Cardiac septum (tissue), 1 donor: ENCODE measurements at places on chromosomes 1 and 21. TPM values are rescaled to one million over a fixed set of nuclear protein-coding genes. Genes with fewer than 3 reads are reported as not detected.

DNA sequence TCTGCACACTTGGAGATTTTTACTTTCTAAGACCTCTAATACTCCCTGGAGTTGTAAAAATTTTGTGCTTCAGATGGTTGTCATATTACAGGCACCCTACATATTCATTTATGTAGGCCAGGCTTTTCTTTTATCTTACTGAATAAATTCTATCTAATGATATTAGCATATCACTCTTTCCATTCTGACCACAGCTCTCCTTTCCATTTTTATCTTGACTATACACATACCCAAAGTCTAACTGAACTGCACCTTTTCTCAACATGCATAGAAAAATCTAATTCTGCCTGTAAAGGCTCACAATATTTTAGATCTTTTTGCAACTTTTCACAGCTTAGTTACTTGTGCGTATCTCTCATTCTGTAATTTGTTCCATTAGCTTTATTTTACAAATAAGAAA is 52.7 kb upstream of the TSHB start:
- no peak for DNase-seq

DNA sequence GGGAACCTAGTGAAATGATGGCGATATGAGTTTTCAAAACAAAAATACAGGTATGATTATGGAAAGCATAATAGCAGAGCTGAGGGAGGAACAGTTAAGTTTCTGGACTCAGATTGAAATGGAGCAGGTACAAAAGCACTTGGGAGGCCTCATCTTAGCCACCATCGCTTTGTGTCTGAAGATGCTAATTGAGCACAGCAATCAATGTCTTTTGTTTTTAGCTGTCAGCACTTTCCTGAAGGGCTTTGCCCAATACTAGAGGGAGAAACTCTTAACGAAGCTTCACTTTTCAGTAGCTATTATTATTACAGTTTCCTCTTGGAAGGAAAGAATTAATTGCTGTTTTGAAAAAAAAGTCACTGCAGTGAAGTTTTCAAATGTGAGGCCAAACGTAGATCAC is 348.7 kb downstream of the RWDD3 start:
- no peak for DNase-seq

DNA sequence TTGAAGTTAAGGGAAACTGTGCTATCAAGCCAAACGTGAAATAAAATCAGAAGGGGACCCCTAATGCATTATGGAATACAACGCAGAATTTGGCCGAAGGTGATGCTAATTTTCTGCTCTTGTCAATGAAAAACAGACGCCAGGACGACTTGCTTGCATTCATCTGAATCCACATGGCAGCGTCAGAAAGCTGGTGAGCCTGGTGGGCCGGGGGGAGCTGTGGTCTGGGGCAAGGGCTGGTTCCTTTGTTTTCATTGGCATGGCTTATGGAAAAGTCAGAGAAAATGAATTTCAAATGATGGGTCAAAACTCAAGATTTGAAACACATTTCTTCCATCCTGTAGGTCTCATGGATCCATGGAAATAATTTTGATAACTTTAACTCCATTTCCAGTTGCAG is 86.4 kb upstream of the RUNX1 start:
- DNase-seq = no peak

DNA sequence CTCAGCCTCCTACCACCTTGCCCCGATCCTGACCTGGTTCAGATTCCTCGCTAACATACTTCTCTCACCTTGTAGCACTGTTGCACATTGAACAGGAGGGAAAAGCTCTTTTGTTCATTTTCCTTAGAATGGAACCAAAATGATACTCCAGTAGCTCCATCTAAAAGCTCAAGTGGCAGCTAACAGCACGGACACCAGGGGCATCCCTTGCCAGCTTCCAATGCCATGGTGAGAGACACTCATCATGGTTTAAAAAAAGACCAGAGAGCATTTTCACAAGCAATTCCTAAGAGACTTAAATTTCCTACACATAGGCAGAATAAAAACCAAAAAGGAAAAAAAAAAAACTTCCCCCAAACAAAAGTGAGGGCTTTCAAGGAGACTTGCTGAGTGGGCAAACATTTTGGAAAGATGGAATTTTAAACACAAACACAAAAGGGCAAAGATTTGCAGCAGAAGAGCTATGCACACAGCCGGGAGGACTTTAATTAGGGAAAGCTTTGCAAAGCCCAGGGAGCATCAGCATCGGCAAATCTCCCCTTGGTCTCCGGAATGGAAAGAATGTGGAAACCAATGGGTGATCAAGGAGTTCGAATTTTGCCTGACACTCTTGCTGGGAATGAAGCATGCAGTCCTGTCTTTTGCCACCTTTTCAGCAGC is 84.3 kb downstream of the CAPZB start:
- DNase-seq = no peak

DNA sequence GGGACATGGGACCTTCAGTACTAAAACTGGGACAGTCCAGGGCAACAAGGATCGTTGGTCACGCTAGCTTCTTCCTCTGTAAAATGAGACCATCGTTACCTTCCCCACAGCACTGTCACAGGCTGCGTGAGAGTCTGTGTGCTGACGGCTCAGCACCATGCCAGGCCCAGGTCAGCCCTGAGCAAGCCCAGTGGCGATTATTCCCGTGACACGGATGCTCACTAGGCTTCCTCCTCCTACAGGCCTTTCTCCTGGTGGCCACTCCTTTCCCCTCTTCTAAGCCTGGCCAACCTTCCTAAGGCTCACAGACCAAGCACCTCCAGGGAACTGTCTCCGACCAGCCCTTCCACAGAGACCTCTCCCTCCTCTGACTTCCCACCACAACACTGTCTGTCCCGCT is 69.3 kb upstream of the RUNX3 start:
- DNase-seq = no peak

The TMEM53 gene
- 9.8 TPM for total RNA-seq

- DNase-seq = no peak
These were observed 10.3 kb downstream of the B3GALT2 start for GRCh38 chr1:193176113-193176512.

GRCh38 chr1:152191260-152191659 is 32.2 kb upstream of the RPTN start:
- DNase-seq = no peak

The CSF3R gene
- total RNA-seq = 11.8 TPM

The NFASC gene
- total RNA-seq = 16.0 TPM

DNA sequence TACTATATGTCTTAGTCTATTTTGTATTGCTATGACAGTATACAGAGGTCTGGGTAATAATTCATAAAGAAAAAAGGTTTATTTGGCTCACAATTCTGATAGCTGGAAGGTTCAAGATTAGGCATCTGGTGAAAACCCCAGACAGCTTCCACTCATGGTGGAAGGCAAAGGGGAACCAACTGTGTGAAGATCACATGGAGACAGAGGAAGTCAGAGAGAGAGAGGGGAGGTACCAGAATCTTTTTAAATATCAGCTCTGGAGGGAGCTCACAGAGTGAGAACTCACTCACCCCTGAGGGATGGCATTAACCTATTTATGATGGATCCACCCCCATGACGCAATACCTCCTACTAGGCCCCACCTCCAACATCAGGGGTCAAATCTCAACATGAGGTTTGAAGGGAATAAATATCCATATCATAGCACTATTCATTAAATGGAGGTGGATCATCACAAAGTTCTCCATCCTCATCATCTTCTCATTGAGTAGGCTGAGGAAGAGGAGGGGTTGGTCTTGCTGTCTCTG is 290.5 kb downstream of the DSCAM start:
- DNase-seq = no peak

The SYNJ1 gene
- 10.8 TPM for total RNA-seq

DNA sequence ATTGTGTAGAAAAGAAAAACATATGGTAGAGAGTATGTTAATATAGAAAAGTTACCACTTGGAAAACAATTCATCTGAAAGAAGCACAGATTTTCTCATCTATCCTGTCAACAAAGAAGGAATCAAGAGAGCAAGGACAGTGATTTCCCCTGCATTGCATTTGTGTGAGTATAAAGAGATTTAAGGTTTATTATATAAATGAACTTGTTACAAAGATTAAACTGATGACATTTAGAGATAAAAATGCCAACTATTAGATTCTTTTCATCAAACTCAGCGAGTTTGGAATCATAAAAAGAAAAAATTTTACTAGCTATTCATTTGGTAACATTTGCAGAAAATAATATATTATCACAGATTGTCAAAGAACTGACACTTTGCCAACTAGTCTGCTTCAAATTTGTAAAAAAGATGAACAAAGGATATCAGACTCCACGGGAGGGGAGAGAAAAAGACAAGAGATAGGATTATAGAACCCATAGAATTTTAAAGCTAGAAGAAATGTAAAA is at the start of gene RGS21:
RGS21 (plus strand) TSS at position 51 of the 509 bp plus-strand sequence. CDS start 26,045 bp downstream, outside the sequence.
- no peak for DNase-seq

DNA sequence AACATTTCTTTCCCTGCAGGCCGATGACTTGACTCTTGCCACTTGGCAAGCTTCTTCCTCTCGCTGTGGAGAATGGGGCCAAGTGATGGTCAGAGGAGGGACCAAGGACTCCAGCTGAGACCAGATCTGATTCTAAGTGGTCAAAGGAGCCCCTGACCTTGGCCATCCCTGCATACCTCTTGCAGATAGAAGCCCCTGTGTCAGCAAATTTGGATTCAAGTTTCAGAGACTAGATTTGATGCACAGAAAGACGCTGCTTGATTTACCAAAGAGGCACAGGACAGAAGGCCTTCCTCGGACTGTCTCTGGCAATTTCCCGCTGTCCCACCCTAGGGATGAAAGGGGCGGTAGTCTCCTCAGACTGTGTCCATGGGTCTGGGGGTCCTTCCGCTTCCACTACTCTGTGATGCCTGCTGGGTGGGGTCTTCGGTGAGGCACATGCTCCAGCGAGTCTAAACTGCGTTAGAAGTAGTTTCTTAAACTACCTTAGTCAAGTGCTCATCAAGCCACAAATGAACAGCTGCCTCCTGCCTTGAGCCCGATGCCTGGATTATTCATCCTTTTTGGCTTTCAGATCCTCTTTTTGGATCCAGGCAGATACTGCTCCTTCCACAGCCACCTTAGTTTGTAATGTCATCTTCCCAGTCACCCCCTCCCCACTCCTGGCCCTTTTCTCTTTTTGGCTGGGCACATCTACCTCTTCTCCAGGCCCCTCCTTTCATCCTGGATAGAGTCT is 31.8 kb upstream of the RBM15 start:
- no peak for DNase-seq
